ENCODE measurements at places on chromosomes 11 and 22.

DNA sequence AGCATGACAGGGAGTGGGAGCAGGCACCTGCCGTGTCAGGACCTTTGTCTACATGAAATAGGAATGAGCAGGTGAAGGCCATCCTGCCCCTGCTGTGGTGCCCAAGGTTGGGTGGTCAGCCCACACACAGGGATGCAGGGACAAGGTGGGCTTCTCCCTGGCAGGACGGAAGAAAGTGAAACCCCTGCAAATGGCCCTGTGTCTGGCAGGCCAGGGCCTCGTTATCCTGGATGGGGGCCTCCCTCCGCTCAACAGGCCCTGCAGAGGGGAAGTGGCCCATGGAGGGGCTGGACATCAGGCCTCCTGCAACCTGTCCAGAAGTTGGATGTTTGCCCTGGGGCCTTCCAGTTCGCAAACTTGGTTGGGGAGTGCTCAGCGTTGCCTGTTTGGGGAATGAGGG lies 14.9 kb downstream of the TOB2 start:
- DNase-seq, result no peak

- DNase-seq, result no peak
Measured at GRCh38 chr11:35658020-35658948, 4.3 kb upstream of the TRIM44 start.

DNA sequence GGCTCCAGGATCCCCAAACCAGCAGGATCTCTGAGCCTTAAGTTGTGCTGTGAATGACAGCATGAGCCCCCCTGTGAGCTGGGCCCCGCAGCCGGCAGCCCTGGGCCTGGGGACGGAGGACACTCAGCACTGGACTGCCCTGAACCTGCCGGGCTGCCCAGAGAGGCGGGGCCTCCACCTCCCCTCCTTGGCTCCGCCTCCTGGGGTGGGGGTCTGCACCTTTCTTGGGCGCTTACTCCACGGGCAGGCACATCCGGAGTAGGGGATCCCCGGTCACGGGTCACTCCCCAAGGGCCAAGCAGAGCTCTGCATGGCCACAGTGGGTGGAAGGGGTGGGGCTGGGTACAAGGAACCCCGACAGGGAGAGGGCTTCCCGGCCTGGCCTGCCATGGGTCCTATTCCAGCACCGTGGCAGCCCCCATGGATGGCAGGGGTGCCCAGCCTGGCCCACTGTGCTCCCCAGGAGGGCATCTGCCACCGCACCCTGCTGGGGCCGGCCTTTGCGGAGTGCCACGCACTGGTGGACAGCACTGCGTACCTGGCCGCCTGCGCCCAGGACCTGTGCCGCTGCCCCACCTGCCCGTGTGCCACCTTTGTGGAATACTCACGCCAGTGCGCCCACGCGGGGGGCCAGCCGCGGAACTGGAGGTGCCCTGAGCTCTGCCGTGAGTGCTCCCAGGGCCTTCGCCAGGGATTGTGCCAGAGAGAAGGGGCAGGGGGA lies 5.4 kb downstream of the MUC5B start:
- DNase-seq, result no peak

- DNase-seq, result no peak
Measured at GRCh38 chr11:84022201-84022600, 736.0 kb upstream of the CCDC90B start.

DNA sequence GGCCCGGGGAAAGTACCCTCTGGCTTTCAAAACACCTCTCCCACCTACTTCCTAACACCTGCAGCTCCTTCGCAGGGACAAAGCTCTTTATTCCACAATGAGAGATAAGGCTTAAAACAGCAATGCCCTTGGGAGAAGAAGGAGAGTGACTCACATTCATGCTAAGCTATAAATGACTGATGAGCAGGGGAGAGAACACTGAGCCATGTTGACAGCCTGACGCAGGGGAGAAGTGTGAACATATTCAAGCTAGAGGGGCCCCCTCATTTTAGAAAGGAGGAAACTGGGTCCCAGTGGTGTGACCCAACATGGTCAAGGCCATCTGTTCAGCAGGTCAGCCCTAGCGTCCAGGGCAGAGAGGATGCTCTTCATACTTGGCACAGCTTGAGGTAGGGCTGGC lies 171.8 kb downstream of the DSCAML1 start:
- no peak for DNase-seq

DNA sequence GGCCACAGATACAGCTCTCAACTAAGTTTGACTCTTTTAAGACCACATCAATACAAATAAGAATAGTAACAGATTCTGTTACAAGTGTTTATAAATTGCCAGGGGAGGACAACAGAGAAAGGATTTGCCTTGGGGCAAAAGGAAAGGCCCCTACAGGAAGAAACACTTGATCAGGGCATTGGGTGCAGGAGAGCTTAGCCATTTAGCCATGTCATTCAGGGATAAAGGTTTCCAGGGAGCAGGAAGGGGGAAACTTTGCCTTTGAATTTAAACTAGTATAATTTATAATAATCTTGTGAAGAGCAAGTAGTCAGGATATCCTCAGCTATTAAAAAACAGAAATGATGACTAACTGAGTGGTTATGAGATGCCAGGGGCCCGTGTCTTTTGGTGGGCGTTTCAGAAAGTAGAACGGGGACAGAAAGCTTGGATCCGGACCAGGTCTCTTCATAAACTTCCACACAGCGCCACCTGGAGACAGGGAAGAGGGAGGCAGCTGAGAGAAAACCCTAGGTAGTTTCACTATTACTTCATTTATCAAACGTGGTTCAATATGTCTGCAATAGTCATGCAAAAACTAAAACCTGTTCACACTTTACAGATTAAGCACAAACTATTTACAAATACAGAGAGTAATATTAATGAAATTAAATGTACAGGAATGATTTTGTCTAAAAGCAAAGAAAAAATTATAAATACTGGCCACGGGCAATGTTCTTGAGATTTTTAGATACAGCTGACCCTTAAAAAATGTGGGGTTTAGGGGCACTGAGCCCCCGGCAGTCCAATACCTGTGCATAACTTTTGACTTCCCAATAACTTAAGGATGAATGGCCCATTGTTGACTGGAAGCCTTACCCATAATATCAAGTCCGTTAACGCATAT lies 11.0 kb upstream of the SLC5A4 start:
- no peak for DNase-seq

DNA sequence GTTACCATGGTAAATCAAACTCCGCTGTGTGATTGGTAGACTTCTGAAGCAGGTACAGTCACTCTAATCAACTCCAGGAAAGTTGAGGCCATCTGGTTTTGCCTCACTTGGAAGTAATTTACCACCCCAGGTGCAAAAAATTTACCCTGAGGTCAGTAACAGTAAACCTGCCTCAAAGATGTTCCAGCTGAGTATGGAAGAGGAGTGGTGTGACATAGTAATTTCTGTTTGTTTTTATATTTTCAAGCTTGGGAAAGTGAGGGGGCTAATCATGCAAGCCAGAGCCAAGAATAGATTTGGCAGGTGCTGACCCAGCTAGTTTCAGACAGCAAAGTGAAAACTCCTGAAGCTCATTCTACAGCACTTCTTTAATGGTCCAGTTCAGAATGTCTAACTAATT lies 691.6 kb downstream of the NTM start:
- no peak for DNase-seq

Data from NCI-H524 treated with DMSO at 0.1 percent for 48 hours (cell line).